ENCODE measurements at places on chromosomes 3 and 15.

DNA sequence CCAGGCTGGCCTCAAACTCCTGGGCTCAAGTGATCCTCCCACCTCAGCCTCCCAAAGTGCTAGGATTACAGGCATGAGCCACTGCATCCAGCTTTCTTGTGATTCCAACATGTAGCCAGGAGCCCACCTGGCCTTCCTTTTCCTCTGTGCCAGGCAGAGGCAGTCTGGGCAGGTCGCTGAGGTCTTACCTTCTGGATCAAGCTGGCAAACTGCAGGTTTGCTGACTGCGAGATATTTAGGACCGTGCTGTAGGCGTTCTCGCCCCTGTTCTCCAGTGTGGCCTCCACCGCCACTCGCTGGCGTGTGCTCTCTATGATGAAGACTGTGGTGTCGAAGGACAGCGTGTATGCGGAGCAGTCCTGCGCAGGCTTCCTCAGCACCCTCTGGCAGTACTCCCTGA, 42.5 kb downstream of the FEM1B start:
- DNase-seq, result no peak

- DNase-seq, result no peak
These were observed 5.1 kb upstream of the DNAJA4 start for GRCh38 chr15:78259232-78259631.

DNA sequence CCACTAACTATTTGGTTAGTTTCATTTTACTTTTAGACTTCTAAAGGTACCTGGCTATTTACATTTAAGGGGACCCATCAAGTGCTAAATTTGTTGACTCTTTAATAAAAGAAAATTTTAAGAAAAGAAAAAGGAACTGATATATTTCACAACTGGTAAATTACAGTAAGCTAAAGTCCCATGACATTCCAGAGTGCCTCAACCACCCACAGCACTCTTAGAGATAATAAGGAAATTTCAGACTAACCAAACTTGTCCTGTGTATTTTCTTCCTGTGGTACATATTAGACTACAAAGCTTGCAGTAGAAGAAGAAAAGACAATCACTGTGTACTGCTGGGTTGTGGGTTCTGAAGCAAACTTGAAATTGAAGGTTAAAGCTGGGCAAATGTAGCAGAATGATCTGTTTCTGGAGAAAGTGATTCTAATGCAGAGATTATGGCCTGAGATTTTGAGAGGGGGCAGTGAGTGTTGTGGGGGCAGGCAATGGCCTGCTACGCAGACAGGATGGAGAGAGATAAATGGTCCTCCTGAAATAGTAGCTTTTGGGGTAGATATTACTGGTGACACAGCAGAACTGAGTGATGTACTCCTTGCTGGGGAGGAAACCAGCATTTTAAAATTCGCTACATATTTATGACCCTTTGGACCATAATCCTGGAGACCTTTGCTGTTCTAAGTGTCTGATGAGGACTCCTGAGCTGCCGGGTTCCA, 24.5 kb upstream of the MFSD1 start:
- no peak for DNase-seq

- DNase-seq, result no peak
These were observed 415.3 kb downstream of the TIGIT start for GRCh38 chr3:114709102-114709501.

DNA sequence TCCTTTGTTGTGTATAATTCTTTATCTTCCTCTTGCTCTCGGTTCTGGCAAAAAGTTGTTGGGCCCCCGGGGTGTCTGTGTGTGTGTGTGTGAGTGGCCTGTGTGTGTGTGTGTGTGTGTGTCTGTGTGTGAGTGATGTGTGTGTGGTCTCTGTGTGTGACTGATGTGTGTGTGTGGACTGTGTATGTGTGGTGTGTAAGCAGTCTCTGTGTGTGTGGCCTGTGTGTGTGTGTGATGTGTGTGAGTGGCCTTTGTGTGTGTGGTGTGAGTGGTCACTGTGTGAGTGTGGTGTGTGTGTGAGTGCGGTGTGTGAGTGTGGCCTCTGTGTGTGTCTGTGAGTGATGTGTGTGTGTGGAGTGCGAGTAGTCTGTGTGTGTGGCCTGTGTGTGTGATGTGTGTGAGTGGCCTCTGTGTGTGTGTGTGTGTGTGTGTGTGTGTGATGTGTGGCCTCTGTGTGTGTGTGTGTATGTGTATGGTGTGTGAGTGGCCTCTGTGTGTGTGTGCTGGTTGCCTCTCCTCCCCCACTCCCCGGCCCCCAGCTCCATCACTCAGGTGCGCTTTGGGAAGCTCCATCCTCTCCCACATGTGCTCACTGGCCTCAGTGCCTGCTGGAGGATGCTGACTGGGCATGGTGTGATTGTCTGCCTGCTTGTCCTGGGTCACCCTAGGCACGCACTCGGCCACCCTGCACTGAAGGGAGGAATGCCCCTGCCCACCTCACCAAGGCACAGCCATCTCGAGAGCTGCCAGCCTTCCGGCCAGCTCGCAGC, 8.8 kb downstream of the LINGO1 start:
- DNase-seq, result no peak

DNA sequence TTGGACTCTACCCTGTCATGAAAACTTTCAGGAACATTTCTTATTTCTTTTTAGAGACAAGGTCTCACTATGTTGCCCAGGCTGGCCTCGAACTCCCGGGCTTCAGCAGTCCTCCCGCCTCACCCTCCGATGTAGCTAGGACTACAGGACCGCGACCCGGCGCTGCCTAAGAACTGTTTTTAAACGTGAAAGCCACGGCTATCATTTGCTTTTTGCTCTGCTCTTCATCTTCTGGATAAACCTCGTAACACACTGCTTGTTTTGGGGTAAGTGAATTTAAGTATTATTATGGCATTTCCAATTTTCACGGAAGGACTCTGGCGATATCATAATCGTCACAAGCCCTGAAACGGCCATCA, 14.3 kb upstream of the CCNL1 start:
- DNase-seq, result no peak

DNA sequence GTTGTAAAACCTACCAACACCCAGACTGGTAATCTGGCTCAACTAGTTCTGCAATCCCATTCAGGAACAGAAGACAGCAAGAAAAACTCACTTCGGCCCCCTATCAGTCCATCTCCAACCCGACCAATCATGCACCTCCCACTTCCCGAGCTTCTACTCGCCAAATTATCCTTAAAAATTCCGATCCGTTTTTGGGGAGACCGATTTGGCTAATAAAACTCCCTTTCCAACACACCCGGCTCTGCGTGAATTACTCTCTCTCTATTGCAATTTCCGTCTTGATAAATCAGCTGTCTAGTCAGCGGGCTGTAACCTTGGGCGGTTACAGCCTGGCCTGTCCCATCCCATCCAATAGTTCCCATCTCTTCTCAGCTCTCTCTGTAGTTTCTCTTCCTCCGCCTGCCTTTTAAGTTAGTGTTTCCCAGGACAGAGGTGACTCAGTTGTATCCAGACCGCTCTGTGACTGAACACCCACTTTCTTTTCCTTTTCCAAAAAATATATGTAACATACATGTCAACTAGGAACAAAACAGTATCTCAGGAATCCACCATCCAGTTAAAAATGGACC, 780 bp upstream of the ACAD9 start:
- DNase-seq, result no peak

DNA sequence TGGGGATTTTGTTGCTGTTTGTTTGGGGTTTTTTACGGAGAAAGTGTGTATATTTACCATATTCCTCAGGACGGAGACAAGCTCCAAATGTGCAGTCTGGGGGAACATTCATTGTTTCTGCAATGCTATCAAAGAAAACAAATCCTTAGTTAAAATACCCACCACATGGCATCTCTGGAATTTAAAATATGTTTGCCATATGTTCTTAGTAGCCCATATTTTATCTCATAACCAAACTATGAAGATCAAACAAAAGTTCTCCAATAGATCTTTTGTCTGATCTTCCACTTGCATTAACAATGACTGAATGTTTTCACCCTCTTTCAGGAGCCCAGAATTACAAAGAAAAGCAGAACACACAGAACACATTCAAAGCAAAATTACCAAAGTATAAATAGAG, 35.3 kb downstream of the EFHB start:
- DNase-seq, result no peak

- no peak for DNase-seq
These were observed 1120.1 kb downstream of the ROBO1 start for GRCh38 chr3:78647726-78648125.

DNA sequence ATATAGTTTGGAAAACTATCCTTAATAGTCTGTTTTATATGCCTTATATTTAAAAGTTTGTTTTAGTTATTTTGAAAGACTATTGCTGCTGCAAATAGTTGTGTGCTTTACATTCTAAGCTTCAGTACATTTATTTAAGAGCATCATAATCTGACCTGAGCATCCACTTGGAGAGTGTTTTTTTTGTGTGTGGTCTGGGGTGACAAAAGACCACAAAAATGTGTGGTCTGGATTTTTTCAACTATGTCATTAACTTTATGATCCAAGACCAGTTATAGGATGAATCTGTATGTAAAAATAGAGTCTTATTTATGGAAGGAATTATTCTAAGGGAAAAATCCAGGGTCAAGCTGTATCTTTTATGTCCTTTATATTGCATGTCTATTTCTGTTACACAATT, 77.4 kb downstream of the SLTM start:
- DNase-seq, result no peak

GRCh38 chr15:74823324-74823723, 3.1 kb upstream of the CPLX3 start:
- DNase-seq, result no peak

DNA sequence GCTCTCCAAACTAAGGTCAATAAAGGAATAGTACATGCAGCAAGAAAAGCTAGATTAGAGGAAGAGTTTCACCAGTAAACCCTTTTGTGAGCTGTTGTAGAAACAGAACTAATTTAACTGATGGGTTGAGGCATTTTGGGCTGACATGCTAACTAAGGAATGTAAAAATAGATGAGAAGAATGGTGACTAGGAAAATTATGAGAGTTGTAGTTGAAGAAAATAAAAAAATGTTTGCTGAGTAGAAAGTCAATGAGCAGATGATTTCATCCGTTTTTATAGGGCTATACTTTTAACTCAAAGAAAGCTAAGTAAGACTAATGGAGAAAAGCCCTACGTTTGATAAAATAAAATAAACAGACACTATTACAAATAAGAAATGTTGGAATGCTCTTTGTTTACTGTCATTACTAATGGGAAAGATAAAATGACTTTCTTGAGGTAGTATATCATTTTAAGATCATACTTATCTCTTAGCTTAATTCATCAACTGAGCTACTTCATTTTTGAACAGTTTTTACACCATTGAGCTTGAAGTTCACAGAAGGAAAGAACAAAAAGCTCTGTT, 209.4 kb upstream of the DPH6 start:
- DNase-seq, result no peak

DNA sequence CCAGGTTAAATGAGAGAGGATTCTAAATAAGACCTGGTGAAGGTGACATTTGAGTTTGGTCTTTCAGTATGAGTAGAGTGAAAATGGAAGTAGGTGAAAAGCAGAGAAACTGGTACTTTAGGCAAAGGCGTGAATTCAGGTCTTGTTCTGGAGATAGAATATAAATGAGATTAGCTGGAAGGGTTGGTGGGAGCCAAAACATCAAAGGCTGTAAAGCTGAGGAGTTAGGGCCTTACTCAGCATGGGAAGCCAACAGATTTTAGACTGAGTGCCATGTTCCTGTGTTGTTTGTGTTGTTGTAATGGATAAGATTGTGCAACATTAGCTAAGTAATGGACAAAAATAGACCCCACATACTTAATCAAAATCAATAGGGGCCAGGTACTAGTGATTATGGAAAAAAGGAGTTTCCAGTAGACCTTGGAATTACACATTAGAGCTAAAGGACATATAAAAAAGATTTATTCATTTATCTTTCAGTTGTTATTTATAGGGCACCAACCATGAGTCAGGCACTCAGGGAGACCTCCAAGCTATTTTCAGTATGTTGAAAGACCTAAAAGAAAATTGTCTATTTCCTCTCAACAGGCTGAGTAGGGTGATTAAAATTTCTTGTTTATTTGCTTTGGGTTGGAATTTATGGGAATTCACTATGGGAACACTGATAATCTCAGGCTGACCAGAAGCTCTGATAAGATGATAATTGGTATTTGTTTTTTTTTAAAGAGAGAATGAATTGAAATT, 20.8 kb downstream of the ARL14 start:
- no peak for DNase-seq

DNA sequence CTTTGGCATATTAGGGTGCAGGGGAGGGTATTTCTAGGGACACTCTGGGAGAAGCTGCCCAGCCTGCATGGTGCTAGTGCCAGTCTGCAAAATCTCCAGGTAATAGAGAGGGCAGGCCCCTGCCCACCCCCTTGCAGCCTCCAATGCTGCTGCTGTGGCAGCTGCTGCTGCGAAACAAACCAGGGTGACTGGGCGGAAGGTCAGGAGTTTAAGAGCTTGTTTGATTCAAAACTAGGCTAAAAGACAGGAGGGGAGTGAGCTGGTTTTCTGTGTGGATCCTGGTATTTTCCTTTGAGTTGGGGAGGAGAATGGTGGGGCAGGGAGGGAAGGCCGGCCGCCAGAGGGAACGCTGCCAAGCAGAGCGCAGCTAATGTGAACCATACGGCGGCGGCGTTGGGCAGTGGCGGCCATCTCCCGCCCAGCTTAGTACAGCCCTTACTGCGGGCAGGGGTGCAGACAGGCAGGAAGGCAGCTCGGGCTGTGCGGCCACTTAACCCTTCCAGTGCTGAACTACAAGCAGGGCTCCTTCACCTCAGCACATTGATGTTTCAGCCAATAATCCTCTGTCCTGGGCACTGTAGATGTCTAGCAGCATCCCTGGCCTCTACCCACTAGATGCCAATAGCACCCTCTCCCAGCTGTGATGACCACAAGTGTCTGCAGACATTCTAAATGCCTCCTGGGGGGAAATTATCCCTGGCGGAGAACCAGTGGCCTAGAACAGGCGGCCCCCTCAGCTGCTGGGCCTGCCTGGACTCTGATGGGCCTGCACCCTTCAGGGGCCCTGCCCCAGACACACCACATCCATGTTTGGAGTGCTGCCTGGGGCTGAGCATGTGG, 125.7 kb downstream of the EEFSEC start:
- no peak for DNase-seq

- no peak for DNase-seq
These were observed 39.0 kb upstream of the IGF1R start for GRCh38 chr15:98609144-98609852.

DNA sequence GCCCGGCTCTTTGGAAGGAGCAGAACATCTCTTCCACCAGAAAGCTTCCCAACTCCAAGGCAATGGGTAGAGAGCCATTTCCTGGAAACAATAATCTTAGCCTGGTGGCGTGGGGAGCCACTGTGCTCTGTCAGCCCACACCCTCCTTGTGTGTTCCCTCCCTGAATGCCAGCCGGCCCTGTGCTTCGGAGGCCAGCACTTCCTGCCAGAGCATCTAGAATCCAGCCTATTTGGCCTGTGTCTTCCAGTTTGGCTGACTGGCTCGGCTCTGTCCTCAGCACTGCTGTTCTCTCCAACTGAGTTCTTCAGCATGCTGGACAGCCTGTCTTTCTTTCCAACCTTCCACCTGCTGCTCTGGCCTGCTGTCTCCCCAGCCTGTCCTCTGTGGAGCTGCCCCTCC, 349.3 kb downstream of the MFSD1 start:
- no peak for DNase-seq

GRCh38 chr3:98574132-98574531, 19.3 kb downstream of the CPOX start:
- no peak for DNase-seq

GRCh38 chr3:132660811-132661070, 612 bp downstream of the UBA5 start:
- DNase-seq, result no peak
